NAMALWA (cell line): ENCODE measurements at places on chromosomes 1 and 21.

GRCh38 chr1:208397286-208397685 is 153.1 kb upstream of the PLXNA2 start:
- no peak for DNase-seq

GRCh38 chr1:161954466-161954865 is 69.2 kb downstream of the OLFML2B start:
- DNase-seq = no peak

- no peak for DNase-seq
Measured at GRCh38 chr1:95196017-95196416, 38.0 kb upstream of the RWDD3 start.

DNA sequence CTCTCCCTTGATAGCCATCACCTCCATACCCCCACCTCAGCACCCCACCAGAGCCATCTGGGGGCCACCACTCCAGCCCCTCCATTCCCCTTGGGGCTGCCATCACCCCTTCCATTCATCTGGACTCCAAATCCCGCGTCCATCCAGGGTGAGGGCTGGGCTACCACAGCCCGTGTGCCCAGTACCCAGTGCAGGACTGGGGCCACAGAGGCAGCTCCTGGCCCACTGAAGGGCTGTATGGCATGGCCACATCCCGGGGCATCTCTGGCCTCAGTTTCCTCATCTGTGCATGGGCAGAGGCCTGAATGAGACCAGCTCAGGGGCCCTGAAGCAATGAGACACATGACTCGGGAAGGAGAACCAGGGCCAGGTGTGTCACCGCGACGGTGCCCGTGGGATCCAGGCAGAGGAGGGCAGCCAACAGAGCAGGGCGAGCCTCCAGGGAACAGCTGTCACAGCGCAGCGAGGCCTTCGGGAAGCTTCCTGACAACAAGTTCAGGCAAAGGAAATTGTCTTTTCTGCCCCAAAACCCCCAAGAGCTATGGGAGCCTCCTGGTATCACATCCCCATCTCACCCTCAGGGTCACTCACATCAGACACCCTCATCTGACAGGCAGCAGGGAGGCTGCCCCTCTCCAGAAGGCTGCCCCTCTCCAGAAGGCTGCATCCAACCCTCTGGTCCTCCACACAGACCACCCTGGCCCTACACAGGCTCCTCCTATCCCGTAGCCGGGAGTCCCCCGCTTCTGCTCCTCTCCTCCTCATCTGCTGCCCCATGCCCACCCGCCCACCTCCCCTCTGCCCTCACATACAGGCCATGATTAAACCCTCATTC is 76.3 kb downstream of the MEGF6 start:
- no peak for DNase-seq
